Activated T-helper 2 cell treated with anti-CD3 and anti-CD28 coated beads, Interferon-gamma antibody, Interleukin-2, Interleukin-4, amounts not matched to agents 10 μg/mL and 5 μg/mL and 100 μg/mL, durations not matched to agents 14 hours and 24 hours and 36 hours (primary cell): ENCODE measurements at places on chromosomes 6 and 20.

GRCh38 chr20:35912881-35913280 lies 41.4 kb downstream of the SCAND1 start:
- no peak for DNase-seq

GRCh38 chr20:504632-505075 lies 38.9 kb downstream of the CSNK2A1 start:
- no peak for DNase-seq

GRCh38 chr6:141437685-141438084 lies 695.0 kb upstream of the GJE1 start:
- no peak for DNase-seq

GRCh38 chr6:162753775-162754174 lies 26.0 kb downstream of the PACRG start:
- no peak for DNase-seq

- DNase-seq = no peak
Measured at GRCh38 chr6:52510213-52510562, 66.7 kb downstream of the TRAM2 start.

DNA sequence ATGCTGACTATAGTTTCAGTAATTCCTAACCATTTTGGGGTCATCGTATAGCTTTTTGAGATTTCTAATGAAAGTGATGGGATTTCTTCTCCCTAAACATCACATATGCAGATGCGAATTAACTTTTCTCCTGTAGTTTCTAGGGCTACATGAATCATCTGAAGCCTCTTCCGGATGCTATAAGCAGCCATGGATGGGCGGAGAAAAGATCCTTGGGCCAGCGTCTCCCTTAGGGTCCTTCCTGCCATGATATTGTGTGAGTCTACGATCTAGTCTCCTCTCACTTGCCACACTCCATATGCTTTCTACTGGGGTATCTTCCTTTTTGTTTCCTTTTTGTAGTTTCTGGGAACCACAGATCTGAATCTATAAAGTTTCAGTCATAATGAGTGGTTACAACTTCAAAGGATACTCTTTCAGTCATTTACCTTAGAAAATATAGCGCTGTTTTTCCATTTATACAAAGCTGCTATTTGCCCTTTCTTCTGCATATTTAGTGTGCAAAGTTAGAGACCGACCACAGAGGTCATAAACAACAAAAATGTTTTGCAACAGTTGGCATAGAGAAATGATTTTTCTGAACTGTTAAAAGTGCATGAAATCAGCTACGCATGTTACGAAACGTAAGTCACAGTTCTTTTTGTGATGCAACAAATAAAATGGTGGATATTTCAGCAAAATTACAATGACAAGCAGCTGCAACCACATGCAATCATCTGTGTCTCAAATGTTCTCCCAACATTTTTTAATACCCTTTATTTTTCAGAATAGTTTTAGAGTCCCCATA lies 396.2 kb upstream of the SLC35B3 start:
- DNase-seq = no peak

DNA sequence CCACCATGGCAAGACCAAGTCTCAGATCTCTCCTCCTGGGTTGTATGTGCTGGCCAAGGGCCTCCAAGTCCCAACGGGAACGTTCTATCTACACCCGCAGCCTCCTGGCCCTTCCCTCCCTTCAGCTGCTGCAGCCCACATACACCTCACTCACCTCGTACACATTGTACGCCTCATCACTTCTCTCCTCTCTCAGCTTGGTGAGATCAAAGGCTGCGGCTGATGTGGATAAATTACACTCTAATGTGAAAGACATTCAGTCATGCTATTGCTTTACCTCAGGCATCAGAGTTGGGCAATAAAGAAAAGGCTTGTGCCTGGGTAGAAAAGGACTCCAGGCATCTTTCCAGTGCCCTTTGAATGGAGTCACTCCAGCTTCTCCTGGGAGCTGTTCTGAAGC lies 135.3 kb upstream of the FOXQ1 start:
- no peak for DNase-seq

- DNase-seq = no peak
Measured at GRCh38 chr6:125948455-125948854, 8.1 kb upstream of the HINT3 start.

GRCh38 chr20:32908334-32909292 lies 49.9 kb downstream of the EFCAB8 start:
- DNase-seq = no peak

- no peak for DNase-seq
Measured at GRCh38 chr20:43576108-43576507, 14.6 kb upstream of the IFT52 start.

DNA sequence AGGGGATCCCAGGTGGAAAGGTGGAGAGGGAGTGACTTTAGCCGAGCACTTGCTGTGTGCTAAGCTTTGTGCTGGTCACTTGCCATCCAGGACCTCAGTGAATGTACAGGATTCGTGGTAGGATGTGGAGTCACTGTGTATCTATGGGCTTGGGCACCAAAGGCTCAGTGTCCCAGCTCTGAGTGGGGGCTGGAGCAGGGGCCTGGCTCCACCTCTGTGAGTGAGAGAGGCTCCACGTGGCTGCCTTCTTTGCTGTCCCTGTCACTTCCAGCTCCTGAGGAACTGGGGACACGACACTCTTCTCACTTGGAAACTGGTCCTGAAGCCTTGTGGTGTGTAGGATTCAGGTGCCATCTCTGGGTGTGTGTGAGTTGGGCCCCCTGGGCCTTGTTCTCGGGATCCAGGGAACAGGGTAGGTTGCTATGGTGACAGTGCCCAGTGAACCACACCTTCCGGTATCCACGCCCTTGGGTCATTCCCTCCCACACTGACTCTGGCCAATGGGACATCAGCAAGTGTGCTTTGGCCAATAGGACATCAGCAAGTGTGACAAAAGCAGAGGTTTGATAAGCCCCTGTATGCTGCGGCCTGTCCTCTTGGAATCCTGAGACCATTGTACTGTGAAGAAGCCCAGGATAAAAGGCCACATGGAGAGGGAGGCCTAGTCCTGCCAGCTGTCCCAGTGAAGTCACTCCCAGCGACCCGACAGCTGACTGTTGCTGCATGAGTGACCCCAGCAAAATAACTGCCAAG lies 87.7 kb downstream of the CDH22 start:
- DNase-seq = no peak

- DNase-seq = no peak
Measured at GRCh38 chr20:53691060-53691810, 97.6 kb upstream of the ZNF217 start.

DNA sequence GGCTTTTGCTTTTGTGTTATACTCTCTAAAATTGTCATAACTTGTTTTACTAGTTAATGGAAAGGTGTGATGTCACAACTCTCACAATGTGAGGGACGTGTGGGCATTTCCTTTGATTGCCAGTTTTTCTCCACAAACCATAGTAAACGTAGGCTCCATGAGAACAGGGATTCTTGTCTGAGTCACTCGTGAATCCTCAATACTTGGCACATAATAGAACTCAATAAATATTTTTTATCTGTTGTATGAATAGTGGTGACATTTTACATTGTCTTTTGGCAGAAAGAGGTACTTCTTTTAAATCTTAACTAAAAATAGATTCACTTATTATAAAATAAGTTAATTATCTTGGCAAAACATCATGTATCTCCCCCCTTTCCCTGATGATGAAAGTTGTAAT lies 69.0 kb upstream of the CNKSR3 start:
- no peak for DNase-seq

- DNase-seq = no peak
Measured at GRCh38 chr6:64672131-64672530, 1034.9 kb downstream of the EYS start.

- DNase-seq = no peak
Measured at GRCh38 chr20:46123482-46124245, 5.5 kb downstream of the CD40 start.

- no peak for DNase-seq
Measured at GRCh38 chr6:6760002-6760401, 171.5 kb downstream of the LY86 start.

DNA sequence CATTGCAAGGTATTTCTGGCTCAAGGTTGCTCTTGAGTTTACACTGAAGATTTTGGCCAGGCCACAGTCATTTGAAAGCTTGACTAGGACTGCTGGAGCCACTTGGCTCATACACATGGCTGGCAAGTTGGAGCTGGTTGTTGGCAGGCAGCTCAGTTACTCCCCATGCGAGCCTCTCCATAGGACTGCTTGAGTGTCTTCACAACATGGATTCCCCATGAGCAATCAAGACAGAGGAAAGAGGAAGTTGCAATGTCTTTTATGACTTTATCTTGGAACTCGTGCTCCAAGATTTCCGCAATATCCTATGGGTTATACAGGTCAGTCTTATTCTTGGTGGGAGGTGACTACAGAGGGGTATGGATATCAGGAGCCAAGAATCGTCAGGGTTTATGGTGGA lies 1.4 kb upstream of the MANBAL start:
- DNase-seq = no peak

DNA sequence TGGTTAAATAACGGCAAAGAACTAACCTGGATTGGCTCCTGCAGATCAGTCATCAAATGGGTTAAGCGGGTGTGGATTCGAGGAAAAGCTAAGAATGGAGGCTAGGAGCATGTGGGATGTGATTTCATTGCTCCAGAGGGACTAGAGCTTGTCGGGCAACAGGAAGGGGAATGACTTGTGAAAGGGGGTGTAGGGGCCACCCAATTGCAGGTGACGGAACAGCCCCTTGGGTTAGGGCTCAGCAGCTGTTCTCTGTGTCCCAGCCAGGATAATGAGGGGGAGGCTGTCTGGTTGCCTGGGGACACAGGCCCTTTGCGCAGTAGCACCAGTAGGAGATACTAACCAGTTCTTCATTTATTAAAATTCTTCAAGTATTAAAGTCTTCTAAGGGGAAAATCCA lies 25.0 kb upstream of the MRPS18A start:
- no peak for DNase-seq

GRCh38 chr6:148179786-148180185 lies 162.9 kb upstream of the SASH1 start:
- DNase-seq = no peak
